ENCODE measurements at places on chromosomes 5 and 9.

- no peak for DNase-seq
These were observed 137.2 kb downstream of the CAVIN4 start for GRCh38 chr9:100715100-100715380.

DNA sequence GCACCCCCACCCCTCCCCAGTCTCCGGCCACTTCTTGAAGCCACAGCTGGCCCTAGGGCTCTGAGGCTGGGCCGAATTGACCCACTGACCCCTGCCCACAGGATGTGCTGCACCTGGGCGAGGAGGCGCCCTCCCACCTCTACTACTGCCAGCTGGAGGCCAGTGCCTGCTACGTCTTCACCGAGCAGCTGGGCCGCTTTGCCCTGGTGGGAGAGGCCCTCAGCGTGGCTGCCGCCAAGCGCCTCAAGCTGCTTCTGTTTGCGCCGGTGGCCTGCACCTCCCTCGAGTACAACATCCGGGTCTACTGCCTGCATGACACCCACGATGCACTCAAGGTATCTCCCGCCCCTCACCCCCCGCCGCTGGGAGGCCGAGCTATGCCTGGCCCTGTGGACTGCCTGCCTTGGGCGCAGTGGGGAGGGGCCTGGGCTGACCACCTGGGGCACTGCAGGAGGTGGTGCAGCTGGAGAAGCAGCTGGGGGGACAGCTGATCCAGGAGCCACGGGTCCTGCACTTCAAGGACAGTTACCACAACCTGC, 21.3 kb downstream of the HK3 start:
- no peak for DNase-seq

DNA sequence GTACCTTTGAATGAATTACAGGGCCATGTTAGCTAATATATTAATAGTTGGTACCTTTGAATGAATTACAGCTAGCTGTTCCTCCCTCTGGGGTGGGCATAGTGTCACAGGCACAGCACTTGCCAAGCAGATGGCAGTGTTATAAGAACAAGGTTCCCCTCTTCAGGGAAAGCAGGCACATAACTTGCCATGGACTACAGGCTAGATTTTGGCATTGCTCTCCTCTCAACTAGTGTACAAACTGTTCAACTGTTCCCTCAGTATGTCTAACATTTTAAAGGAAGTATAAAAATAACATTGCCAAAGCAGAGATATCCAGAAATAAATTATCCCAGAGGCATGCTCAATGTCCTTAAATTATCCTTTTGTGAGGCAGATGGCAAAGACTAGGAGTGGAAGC, 33.7 kb downstream of the ABITRAM start:
- DNase-seq, result no peak

- no peak for DNase-seq
These were observed 21.0 kb downstream of the F2R start for GRCh38 chr5:76736679-76737556.

- DNase-seq, result no peak
These were observed 146.6 kb downstream of the EFNA5 start for GRCh38 chr5:107524111-107524510.

- DNase-seq, result no peak
These were observed 548.9 kb downstream of the HINT1 start for GRCh38 chr5:130616161-130616560.

DNA sequence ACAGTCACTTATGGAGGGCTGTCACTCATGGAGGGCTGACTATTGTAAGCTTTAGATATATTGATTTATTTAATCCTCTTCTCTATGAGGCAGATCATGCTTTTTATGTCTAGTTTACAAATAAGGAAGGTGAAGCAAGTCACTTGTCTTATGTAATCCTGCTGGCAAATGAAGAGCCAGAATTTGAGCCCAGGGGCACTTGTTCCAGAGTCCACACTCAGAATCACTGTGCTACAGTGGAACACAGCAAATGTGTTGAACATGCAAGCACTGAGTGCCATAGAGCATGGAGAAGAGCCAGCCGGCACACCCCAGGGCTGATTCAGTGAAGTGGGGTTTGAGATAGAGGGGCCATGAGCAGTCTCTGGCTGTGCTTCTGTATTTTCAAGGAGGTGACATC, 326.6 kb downstream of the MARCHF11 start:
- no peak for DNase-seq

Measured in LNCaP clone FGC (cell line).